Activated CD4-positive, alpha-beta T cell treated with anti-CD3 and anti-CD28 coated beads, Interleukin-2, amount 10 ng/mL, durations not matched to agents 24 days and 14 days (primary cell): ENCODE measurements at places on chromosomes 3 and 15. TPM values are rescaled to one million over a fixed set of nuclear protein-coding genes. Genes with fewer than 3 reads are reported as not detected.

DNA sequence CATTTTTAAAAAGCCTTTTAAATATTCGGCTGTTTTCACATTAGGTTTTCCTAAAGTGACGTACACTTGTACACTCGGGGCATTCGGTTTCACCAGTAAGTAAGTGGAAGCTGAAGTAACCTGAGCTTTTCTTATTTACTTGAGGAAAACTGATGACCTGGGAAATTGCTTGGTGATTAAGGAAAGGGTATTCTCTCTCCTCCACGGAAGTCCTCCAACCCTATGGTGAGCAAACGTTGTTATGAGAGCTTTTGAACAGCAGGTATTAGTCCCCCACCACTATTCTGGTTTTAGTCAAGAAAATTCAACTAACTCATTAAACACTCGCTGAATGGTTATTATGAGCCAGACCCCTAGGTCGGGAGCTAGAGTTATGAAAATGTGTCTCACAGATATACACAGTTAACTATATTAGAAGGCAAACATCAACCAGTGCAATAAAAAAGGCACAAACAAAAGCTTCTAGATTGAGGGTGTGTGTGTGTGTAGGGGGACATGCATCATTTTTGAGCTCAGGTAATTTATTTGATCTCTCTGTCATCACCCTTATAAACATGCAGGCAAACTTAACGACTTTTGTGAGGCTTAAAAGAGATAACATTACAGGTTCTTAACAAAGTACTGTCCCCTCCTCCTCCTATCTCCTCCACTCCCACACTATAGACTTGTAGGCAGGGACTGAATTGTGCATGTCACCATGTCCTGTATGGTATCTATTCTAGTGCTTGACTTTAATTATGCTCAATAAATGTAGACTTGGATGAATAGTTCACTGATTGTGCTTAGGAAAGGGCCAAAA lies 143.3 kb upstream of the MB21D2 start:
- DNase-seq: no peak

- DNase-seq: no peak
These were observed 17.1 kb downstream of the BHLHE40 start for GRCh38 chr3:4996223-4996765.

The EFCC1 gene
- 0.36 and 0.37 TPM in 2 replicates for total RNA-seq

DNA sequence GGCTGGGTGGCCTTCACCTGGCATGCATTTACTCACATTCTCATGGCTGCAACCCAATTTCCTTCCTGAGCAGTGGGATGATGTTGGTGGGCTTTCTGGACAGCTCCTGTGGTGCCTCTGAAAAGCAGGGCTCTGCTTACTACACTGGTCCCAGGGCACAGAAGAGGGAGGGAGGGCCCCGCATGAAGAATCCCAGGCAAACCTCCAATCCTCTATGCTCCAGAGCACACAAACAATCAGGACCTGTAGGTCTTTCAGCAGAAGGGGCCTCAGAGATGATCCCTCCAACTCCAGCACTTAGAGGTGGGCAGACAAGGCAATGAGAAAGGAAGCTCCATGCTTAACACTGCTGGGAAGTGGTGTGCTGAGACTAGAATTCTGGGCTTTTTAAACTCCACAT lies 231.7 kb upstream of the ICE2 start:
- no peak for DNase-seq

- DNase-seq: no peak
These were observed 53.3 kb upstream of the SLC6A11 start for GRCh38 chr3:10762611-10763247.

The CCR3 gene
- not detected in 2 replicates for total RNA-seq

GRCh38 chr3:152278756-152279427 lies 10.2 kb downstream of the MBNL1 start:
- peak; percentile 56 for DNase-seq

The ADGRG7 gene
- not detected in 2 replicates for total RNA-seq

- DNase-seq: no peak
These were observed 184.8 kb upstream of the THRB start for GRCh38 chr3:24679429-24679828.

GRCh38 chr15:60546744-60547143 lies 67.8 kb upstream of the ICE2 start:
- DNase-seq: no peak

The FAH gene
- total RNA-seq: 81.7 and 90.5 TPM in 2 replicates

GRCh38 chr3:43361077-43361476 lies 74.7 kb downstream of the SNRK start:
- DNase-seq: no peak

- no peak for DNase-seq
These were observed 163.4 kb downstream of the XXYLT1 start for GRCh38 chr3:195107593-195107992.

The MANF gene
- total RNA-seq: 218 and 229 TPM in 2 replicates

DNA sequence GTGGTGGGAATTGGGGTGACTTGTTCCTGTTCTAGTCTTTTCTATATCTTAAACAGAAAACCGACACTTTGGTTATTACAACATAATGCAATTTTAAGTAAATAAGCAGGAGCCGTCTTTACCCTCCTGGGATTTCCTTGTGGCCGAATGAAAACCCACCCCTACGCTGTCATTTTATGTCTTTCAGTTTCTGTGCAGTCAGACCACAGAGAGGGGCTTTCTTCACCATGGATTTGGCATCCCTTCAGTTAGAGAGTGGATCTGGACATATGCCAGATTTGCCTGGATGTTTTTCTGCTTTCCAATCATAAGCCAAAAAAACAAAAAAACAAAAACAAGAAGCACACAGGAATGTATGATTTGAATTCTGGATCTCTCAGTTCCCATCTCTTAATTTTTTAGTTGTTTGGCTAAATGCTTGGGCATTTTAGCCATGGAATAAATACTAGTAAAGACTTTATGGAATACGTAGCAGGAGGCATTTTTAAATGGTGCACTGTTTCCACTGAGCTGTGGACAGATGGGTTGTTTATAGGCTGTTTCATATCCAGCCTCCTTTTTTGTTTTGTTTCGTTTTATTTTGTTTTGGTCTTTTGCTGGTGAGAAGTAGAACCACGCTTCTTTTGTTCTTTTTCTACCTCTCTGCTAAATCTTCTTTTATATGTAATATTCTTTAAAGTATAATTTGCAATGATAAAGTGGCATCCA lies 272.9 kb downstream of the FEZF2 start:
- no peak for DNase-seq

- DNase-seq: no peak
These were observed 612 bp upstream of the C15orf40 start for GRCh38 chr15:83012076-83012426.

The IDH2 gene
- 111 and 119 TPM in 2 replicates for total RNA-seq

The ERICH6 gene
- not detected in 2 replicates for total RNA-seq

DNA sequence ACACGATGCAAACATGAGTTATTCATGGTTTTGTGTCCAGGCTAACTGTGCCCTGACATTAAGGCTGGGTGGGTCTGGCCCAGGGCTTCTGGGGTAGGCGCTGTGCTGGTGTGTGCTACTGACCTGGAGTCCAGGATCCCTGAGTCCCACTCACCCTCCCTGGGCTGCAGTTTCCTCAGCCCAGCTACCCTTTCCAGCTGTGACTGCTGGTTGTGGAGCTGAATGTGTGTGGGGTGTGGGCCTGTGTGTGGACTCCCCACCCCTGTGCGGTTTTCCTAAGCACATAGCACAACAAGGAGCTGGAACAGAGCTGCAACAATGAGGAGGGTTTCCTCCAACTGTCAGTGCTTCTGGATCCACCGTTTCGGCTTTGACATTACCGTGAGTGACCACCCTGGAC lies 38.0 kb downstream of the SMAD3 start:
- DNase-seq: no peak

The HTR3C gene
- total RNA-seq: not detected in 2 replicates

GRCh38 chr3:29486096-29486495 lies 205.2 kb downstream of the RBMS3 start:
- DNase-seq: no peak

DNA sequence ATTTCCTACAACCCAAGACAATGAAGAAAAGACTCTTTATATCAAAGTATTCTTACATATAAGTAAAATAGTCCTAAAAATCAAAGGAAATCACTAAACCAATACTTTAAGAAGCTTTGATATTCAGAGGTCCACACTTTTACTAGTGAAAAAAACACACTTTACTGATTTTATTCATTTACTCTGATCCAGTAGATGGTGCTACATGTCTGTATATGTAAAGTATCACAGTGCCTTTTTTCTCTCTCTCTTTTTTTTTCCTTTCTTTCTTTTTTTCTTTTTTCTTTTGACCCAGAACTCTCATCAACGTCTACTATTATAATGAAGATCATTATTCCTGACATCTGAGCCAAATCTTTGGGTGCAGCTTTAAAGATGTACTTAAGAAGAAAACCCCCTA lies 10.8 kb upstream of the CCDC39 start:
- DNase-seq: no peak

- DNase-seq: no peak
These were observed 492.1 kb downstream of the NLGN1 start for GRCh38 chr3:173889596-173889995.

- no peak for DNase-seq
These were observed 16.5 kb downstream of the DUSP7 start for GRCh38 chr3:52039846-52040245.

The MIX23 gene
- total RNA-seq: 119 and 126 TPM in 2 replicates

DNA sequence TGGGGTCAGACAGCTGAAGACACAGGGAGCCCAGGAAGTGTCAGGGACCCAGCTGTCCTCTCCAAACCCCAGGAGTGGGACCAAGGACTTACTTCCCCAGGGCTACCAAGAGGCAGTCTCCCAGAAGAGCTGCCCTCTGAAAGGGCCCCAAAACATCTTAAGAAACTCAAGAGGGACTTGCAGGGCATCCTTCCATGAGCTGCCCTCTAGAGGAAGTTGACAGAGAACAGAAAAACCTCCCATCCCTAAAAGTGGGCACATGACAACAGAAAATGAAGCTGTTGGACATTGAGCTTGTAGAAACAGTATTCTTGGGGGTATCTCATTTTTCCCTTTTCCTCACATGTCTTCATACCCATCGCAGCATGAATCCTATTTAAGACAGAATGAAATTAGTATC lies 58.9 kb downstream of the MECOM start:
- no peak for DNase-seq

- DNase-seq: no peak
These were observed 692.9 kb downstream of the ZPLD1 start for GRCh38 chr3:103127737-103128136.

- DNase-seq: no peak
These were observed 166.5 kb upstream of the NECTIN3 start for GRCh38 chr3:110905121-110905520.

GRCh38 chr3:188594139-188594538 lies 440.2 kb downstream of the LPP start:
- DNase-seq: no peak

DNA sequence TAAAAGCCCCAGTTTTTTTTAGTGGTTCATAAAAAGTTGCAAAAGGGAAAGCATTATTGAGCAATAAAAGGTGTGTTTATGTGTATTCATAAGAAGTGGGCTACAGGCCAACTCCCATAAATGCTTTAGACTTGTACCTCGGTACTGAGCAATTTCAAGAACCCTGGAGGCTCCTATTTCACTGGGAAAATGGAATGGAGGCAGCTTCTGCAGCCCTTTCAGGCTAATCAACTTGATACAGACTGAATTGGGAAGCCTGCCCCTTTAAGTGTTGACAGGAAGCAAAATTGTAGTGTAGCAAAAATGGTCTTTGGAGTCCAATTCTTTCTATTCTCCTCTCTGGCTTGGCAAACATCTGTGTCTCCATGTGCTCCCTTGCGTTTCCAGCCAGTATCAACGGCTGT lies 118.8 kb downstream of the ECT2 start:
- DNase-seq: no peak

The PLA2G4E gene
- total RNA-seq: not detected in 2 replicates

DNA sequence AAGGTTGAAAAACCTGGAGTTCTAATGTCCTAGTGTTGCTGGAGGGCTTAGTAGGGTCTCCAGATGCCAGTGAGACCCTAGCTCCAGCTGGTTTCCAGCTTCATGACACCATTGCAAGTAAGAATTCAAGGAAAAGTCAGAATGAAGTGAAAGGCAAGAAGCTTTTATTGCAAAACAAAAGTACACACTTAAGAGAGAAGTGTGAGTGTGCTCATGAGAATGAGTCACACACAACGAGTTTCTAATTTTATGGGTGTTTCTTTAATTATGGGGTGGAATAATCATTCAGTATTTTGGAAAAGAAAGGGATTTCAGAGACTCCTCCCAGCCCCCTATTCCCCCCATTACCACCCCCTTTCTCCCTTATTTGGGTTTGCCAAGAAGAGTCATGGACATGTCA lies 24.6 kb upstream of the ZNF502 start:
- DNase-seq: no peak

The SLC12A1 gene
- not detected in 2 replicates for total RNA-seq
